Stomach (tissue), 19 donors: ENCODE measurements at places on chromosomes 11 and 22. TPM values are rescaled to one million over a fixed set of nuclear protein-coding genes. Genes with fewer than 3 reads are reported as not detected.

Gene GRM5
- total RNA-seq: not detected

Gene TTC28
- 41.4 TPM for total RNA-seq

Gene CARD16
- 6.6 TPM for total RNA-seq

Gene OR51E2
- total RNA-seq: not detected

Gene C11orf42
- total RNA-seq: not detected

Gene PHOX2A
- total RNA-seq: not detected

Gene CLDN5
- 64.3 TPM for total RNA-seq

Gene MYOD1
- total RNA-seq: not detected

Gene OR10D3
- total RNA-seq: not detected

Gene IGLL1
- total RNA-seq: not detected

Gene C11orf52
- 18.7 TPM for total RNA-seq

Gene OR6A2
- total RNA-seq: not detected

Gene ABCG4
- not detected for total RNA-seq

Gene PVALB
- total RNA-seq: not detected
